ENCODE measurements at places on chromosomes 12 and 14.

DNA sequence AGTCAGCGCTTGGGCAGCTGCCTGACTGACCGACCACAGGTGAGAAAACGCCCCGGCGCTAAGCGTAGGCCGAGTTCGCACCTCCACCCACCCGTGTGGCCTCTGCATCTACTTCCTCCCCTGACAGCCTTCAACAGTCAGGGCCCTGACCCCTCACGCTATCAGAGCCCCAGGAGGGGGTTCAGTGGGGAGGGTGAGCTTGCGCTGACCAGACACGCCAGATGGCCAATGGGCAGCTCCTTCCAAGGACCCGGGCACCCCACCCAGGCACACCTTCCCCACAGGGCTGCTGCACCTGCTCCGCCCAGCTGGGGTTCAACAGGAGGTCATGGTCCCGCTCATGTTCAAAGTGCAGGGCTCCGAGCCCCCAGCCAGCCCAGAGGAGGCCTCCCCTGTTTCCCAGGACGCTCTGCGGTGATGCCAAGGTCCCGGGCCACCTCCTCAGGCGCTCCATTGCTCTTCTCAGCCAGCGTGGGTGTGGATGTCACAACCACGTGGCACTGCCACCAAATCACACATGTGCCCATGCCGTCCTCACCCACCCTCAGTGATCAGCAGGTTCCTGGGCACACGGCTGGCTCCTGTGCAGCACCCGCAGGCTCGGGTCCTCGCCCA lies 48.7 kb upstream of the BCL11B start:
- no peak for DNase-seq

DNA sequence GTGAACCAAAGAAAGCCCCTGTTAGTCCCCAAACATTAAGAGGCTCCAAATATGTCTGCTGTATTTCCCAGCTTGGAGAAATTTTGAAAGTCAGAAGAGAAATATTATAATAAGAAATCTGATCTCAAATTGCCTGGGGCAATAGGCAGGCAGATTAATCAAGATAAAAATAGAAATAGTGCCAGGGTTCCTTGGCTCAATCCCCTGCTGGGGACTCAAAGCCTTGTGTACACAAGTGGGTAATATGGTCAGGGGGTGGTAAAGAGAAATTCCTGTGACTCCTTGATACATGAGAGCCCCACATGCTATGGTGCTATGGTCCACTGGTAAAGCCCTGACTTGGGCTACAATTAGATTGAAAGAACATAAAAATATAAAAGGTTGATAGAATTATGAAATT lies 41.3 kb upstream of the ARID2 start:
- no peak for DNase-seq

DNA sequence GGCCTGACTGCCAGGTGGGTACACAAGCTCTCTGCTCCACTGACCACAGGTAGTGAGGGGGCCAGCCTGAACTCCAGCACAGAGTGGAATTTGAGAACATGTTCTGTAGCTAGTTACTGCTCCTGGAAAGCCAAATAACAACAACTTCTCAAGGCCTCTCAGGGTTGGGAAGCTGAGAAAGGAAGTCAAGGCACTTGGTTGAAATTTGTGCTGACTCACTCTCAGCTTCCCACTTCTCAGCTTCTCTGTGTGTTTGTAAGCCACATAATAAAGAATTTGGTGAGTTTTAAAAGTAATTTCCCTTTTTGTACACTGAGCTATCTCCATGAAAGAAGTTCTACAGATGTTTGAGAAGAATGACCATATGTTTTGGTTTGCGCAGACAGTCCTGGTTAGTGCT lies 234.9 kb downstream of the KTN1 start:
- DNase-seq: no peak

GRCh38 chr12:82665142-82665923 lies 21.4 kb upstream of the TMTC2 start:
- no peak for DNase-seq

- DNase-seq: no peak
These were observed 8.9 kb upstream of the KRT7 start for GRCh38 chr12:52224151-52224550.

- DNase-seq: no peak
These were observed 30.9 kb downstream of the MYO1H start for GRCh38 chr12:109378569-109378968.

- peak; percentile 73 for DNase-seq
These were observed 168.0 kb downstream of the RAD51B start for GRCh38 chr14:67987606-67988005.

DNA sequence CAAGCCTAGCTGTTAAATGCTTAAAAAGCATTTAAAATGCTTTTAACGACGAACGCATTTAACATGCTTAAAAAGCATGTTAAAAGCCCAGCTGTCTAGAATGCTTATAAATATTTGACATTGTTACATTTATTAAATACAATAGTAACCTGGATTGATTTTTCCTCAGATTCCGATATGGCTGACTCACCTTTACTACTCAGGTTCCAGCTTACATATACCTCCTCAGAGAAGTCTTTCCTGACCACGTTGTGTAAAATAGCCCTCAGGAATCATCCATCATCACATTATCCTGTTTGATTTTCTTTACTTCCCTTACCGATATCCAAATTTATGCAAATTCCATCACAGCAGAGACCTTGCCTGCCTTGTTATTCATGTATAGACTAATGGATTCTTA lies 51.4 kb downstream of the SLC41A2 start:
- DNase-seq: no peak

DNA sequence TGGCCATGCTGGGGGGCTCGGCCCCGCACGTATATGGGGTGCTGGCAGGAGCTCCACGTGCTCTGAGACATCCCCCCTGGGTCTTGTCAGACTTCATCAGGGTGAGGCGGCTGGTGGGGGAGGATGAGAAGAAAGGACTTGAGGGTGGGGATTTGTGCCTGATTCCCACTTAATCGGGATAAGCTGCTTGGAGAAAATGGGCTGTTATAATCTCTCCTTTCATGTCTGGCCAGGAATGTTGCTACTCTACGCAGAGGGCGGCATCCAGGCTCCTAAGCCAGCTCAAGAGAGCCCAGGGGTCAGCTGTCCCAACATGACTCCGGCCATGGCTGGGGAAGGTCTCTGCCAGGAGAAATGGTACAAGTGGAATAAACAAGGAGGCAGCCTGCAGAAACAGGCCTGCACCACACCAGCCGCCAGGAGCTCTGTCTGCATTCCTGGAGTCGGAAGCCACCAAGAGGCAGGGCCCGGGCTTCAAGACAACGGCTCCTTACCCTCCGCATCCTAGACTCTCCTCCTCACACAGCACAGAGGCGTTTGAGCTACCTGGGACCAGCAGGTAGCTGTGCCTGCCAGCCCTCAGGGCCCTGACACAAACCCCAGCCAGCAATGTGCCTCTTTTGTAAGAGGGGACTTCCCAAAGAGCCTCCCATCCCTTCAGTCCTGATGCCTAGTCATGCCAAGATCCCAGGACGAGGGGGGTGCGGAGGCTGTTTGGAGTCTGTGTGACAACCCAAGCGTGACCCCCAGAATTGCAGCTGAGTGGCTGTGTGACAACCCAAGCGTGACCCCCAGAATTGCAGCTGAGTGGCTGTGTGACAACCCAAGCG lies 195.8 kb upstream of the DIO3 start:
- no peak for DNase-seq

DNA sequence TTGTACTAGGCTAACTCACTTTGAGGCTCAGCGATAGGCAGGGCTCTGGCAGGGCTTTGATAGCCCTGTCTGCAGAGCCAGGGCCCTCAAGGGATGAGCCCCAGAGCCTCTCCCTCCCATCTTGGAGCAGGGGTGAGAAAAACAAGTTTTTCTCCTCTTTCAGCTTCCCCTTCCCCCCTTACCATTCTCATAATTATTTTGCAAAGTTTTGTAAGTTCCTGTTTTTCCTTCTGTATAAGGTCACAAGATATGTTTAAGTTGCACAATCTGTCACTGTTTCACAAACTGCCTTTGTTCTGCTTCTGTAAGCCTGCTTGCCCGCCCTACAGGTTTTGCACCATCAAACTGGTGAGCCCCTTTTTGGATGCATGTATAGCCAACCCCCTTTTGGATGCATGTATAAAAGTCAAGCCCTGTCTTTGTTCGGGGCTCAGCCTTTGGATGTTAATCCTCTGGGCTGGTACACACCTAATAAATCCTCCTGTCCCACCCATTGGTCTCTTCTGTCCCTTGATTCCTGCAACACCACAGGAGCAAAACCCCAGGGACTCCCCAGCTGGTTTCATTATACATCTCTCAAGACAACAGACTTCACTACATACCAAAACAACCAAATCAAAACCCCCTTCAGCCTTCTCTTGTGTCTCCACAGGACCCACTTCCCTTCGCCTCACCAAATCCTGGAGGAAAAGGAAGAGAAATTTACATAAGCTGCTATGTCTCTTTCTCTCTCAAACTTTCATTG lies 52.5 kb upstream of the RESF1 start:
- no peak for DNase-seq

- peak; percentile 43 for DNase-seq
These were observed 2.6 kb downstream of the SIX4 start for GRCh38 chr14:60721326-60722106.

DNA sequence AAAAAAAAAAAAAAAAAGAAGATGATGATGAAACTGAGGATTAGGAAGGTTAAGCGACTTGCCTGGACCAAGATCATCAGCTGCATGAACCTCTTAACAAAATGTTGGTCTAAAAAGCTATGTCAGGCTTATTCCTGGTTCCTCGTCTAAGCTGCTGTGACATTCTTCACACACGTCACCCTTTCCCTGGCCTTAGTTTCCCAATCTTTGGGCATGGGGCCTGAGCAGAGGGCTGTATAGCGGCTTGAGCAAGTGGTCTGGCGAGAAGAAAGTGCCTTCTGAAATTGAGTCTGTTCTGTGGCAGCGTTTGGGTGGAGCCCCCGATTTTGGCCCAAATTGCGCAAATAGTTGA lies 58.7 kb upstream of the CCND2 start:
- DNase-seq: no peak

DNA sequence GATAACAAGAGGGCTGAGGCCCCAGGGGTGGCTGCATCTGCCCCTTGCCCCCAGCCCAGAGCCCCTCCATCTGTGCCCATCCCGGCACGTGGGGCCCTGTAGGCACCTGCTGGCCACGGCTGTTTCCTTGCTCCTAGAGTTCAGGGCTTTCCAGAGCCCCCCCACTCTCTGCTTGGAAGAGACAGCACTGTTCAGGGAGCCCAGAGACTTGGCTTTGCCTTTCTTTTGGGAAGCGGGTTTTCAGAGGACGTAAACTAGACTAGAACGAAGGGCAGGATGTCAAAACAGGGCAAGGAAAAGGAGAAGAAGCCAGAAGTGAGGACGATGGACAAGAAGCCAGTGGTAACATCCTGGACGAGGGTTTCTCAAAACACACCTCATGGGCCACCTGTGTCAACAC lies 163.3 kb upstream of the LHX5 start:
- DNase-seq: no peak

DNA sequence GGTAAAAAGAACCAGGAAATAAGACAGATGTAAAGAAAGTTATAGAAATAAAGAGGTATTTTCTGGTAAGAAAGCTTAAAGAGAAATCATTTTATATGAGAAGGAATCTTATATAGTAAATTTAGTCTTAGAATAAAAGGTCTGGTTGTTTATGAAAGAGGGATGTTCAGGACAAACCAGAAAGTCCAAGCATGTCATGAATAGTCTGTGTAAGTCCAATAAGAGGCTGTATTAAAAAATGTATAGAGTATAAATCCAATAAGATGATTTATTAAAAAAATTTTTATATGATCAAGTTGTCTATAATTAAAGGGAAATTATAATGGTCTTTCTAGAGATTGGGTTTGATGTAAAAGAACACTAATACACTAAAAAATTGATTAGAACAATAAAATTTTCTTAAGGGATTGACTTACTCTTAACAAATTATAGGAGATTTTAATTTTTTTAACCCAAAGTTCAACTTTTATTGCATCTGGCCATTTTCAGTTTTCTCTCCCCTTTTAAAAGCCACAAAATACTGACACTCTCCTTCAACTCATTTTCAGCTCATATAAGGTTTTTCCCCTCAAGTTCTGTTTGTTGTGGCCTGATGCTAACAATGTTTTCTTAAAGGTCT lies 35.1 kb downstream of the ST8SIA1 start:
- no peak for DNase-seq

DNA sequence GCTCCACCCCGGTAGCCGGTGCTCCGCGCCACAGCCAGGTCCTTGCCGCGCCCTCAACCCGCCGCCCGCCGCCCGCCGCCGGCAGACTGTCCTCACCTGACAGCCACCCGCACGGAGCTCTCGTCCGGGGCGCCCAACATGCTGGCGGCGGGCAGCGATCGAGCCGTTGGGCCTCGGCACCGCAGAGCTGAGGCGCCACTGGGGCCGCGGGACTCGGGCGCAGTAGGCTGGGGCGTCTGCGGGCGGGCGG lies 164 bp downstream of the KIF21A start:
- no peak for DNase-seq

DNA sequence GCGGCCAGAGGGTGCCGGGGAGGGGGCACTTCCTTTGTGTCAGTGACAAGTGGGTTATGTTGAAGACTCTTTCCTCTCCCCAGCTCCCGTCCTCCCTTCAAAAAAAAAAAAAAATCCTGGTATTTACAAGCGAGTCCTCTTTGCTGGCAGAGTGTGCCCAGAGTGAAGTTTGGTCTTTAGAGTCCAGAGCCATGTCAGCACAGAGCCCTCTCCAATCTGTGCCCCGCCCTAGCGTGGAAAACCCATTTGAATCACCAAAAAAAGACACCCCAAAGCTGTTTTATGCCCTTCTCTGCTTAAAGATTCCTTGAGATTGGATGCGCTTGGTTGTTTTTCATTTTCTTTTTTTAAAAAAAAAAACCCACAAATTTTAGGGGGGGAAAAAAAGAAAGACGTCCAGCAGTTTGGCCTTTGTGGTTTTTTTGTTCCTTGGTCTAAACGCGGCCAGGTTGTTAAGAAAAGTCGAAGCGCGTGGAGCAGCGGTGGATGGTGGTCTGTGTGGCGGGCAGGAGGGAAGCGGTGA lies 3.3 kb downstream of the NKX2-1 start:
- no peak for DNase-seq

GRCh38 chr12:18158774-18159557 lies 69.0 kb upstream of the RERGL start:
- DNase-seq: peak; percentile 29

GRCh38 chr14:39593377-39593776 lies 161.1 kb upstream of the FBXO33 start:
- no peak for DNase-seq

GRCh38 chr14:93927800-93928145 lies 629 bp downstream of the FAM181A start:
- no peak for DNase-seq
